ENCODE measurements at places on chromosomes 7 and 10. TPM values are rescaled to one million over a fixed set of nuclear protein-coding genes. Genes with fewer than 3 reads are reported as not detected.

GRCh38 chr10:75650648-75651047, 219.2 kb downstream of the LRMDA start:
- H3K27ac ChIP-seq = no peak overlapping the region
- peaks cover 56% of the 10 kb centered on the region for H3K27me3 ChIP-seq
- no peak for DNase-seq
- no peaks in the 10 kb centered on the region for H3K36me3 ChIP-seq

Gene ADCK2
- total RNA-seq = 12.0 TPM

DNA sequence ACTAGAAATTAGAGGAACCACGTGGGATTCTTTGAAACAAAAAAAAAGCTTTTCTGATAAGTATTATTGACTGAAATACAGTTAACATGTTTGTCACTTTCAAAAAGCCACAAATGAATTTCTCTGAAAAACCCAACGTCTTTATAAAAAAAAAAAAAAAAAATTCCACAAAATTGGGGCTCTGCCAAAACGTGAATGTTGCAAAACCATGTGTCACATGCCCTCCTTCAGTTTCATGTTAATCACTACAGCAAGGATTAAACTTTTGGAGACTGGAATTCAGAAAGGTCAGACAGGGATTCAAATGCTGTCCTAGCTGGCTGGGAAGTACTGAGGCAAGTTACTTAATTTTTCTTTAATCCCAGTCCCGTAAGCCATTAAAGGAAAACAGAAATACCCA, 278.0 kb upstream of the KLF14 start:
- H3K27ac ChIP-seq = no peak overlapping the region
- no peaks in the 10 kb centered on the region for H3K36me3 ChIP-seq
- no peak overlapping the region for H3K4me3 ChIP-seq
- no peaks in the 10 kb centered on the region for H3K27me3 ChIP-seq

Gene EN2
- not detected for total RNA-seq

- no peaks in the 10 kb centered on the region for H3K27me3 ChIP-seq
- H3K36me3 ChIP-seq = peaks cover 78% of the 10 kb centered on the region
- H3K4me1 ChIP-seq = peaks cover 3% of the 10 kb centered on the region
- DNase-seq = no peak
Measured at GRCh38 chr7:158676171-158676840, 28.3 kb downstream of the NCAPG2 start.

DNA sequence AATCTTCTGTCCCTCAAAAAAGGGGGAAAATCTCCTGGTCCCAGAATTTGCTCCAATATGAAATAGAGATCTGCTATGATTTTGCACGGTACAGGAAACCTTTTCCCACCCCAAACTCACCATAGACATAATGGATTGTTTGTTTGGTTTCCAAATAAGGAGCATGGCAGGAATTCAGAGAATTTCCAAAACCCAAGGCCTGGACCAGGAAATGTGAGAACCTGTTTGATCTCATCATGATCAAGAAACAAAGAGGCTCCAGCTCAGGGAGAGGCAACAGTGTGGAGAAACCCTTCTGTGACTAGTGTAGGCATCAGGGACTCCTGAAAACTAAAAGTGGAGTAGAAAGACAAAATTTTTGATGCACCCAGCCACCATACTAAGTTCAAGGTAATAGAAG, 1548.1 kb upstream of the LRRTM3 start:
- H3K36me3 ChIP-seq = no peaks in the 10 kb centered on the region
- DNase-seq = no peak
- H3K4me3 ChIP-seq = no peak overlapping the region
- H3K27ac ChIP-seq = peak overlapping the region; percentile 36
- peaks cover 8% of the 10 kb centered on the region for H3K4me1 ChIP-seq

DNA sequence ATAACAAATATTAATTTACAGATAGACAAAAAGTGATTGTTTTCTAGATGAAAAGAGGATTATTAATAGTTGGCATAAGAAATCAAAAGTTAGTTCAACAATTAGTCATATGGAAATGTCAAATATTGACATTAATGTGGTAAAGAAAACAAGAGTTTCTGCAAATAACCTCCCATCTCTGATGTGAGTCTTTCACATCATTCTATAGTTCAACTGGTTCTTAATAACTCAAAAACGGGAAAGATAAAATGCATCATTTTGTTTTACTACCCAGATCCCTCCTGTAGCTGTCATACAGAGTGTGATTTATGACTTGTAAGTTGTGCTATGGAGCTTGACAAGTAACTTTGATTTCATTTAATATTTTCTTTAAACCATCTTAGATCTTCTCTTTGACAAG, 594.8 kb downstream of the ZWINT start:
- peaks cover 6% of the 10 kb centered on the region for H3K4me1 ChIP-seq
- no peaks in the 10 kb centered on the region for H3K36me3 ChIP-seq
- H3K4me3 ChIP-seq = no peak overlapping the region
- no peak for DNase-seq
- no peaks in the 10 kb centered on the region for H3K27me3 ChIP-seq

Gene CNPY1
- total RNA-seq = not detected

DNA sequence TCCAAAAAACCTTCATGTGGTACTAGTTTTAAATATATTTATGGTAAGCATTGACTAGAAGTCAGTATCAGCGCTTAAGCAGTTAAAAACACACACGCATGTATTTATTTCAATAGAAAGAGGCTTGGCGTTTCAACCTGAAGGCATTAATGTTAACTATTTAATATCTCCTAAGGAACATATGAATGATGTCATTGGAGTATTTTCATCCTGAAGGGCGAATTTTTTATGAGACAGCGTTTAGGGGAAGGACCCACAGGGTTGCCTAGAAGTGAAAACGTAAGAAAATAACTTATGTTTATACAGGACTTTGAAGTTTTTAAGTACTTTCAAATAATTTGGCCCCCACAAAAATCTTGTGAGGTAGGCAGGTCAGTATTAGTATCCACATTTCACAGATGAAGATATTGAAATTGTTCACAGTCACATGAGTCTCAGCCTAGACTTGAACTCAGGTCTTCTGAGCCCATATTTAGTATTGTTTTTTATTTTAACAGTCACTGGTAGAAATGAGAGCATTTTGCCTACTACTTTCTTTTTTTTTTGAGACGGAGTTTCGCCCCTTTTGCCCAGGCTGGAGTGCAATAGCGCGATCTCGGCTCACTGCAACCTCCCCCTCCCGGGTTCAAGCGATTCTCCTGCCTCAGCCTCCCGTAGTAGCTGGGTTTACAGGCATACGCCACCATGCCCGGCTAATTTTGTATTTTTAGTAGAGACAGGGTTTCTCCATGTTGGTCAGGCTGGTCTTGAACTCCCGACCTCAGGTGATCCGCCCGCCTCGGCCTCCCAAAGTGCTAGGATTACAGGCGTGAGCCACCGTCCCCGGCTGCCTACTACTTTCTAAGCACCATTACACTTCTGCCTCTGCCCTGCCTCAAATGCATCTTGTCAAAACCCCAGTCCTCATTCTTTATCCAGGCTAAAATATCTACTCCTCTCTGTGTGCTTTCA, 1.8 kb downstream of the SLK start:
- H3K36me3 ChIP-seq = no peaks in the 10 kb centered on the region
- no peak for DNase-seq
- H3K27ac ChIP-seq = no peak overlapping the region
- peak overlapping the region; percentile 87 for H3K4me3 ChIP-seq

DNA sequence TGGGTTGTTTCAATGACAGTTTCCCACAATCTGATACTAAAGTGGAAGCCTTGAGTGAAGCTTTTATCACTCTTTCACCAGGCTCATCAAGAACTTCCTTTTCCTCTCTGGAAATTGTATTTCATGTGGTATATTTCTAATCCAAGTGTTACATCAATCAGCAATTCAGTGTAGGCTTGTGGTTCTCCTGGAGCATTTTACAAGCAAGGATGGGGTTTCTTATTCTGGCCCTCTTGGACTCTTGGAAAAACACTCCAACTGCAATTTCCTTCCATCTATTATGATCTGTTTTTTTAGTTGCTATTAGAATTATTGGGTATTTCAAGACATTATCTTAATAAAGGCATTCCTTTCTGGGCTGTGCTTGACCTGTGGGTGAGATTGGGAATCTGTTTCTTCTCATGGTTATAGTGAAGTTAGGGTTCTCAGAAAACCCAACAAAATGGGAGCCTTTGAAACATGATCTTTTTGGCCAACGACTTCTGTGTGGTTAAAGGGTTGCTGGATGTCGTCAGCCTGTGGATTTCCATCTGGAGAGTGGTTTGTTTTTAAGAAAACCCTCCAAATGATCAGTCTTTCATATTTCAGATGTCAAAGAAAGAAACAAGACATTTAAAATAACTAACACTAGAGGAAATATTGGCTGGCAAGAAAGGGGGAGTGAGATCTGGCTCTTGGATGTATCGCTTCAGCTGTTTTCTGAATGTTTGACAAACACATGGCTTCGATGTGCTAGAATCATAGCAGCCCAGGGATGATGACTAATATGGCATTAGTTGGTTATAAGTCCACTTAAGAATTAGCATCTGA, 540.2 kb downstream of the LRMDA start:
- no peak for DNase-seq
- H3K4me3 ChIP-seq = no peak overlapping the region
- H3K4me1 ChIP-seq = peaks cover 21% of the 10 kb centered on the region

DNA sequence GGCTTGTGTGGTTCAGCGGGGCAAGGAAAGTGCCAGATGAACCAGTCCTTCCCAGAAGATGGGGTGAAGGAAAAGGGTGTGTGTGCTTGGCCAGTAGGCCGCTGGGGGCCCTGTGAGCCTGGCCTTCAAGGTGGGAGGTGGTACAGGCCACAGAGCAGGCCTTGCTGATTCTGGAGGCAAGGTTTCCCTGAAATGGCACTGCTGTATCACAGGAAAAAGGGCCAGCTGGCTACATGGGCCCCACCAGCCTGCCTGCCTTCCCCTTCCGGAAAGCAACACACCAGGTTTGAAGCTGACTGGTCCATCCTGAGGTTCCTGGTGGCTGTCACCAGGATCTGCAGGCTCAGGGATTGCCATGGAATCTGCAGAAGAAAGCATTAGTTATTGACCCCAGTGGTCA, 12.5 kb downstream of the MMRN2 start:
- H3K27ac ChIP-seq = no peak overlapping the region
- no peaks in the 10 kb centered on the region for H3K36me3 ChIP-seq
- H3K4me1 ChIP-seq = peaks cover 20% of the 10 kb centered on the region
- no peak overlapping the region for H3K4me3 ChIP-seq
- no peaks in the 10 kb centered on the region for H3K27me3 ChIP-seq
- DNase-seq = peak; percentile 7

Gene PLAU
- total RNA-seq = 18.0 TPM

GRCh38 chr7:29924006-29924405, 65.6 kb downstream of the SCRN1 start:
- H3K27ac ChIP-seq = no peak overlapping the region
- H3K4me3 ChIP-seq = no peak overlapping the region
- no peak for DNase-seq
- no peaks in the 10 kb centered on the region for H3K4me1 ChIP-seq

DNA sequence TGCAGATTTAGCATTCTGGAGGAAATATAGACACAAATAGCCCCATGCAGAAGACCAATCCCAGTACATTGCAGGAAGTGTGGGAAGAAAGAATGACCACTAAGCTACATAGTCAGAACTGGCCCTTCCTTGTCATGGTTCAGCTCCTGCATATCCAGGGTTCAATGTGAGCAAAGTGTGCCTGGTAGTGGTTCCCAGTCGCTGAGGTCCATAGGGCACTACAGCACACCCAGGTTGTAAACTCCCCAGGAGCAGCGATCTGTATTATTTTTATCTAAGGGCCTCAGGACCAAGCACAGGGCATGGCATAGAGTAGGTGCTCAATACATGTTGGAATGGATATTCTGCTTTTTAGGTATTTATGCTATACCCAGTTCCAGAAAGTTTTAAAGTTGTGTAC, 114.4 kb downstream of the RTKN2 start:
- no peaks in the 10 kb centered on the region for H3K4me1 ChIP-seq
- no peak overlapping the region for H3K4me3 ChIP-seq
- no peaks in the 10 kb centered on the region for H3K36me3 ChIP-seq
- no peak for DNase-seq
- no peaks in the 10 kb centered on the region for H3K27me3 ChIP-seq
- H3K27ac ChIP-seq = no peak overlapping the region

Data from WTC11 (cell line).